ENCODE measurements at places on chromosomes 6 and 20.

GRCh38 chr6:45054610-45055009 lies 273.5 kb upstream of the RUNX2 start:
- DNase-seq = no peak

- no peak for DNase-seq
These were observed 4.4 kb downstream of the PCED1A start for GRCh38 chr20:2836035-2836434.

DNA sequence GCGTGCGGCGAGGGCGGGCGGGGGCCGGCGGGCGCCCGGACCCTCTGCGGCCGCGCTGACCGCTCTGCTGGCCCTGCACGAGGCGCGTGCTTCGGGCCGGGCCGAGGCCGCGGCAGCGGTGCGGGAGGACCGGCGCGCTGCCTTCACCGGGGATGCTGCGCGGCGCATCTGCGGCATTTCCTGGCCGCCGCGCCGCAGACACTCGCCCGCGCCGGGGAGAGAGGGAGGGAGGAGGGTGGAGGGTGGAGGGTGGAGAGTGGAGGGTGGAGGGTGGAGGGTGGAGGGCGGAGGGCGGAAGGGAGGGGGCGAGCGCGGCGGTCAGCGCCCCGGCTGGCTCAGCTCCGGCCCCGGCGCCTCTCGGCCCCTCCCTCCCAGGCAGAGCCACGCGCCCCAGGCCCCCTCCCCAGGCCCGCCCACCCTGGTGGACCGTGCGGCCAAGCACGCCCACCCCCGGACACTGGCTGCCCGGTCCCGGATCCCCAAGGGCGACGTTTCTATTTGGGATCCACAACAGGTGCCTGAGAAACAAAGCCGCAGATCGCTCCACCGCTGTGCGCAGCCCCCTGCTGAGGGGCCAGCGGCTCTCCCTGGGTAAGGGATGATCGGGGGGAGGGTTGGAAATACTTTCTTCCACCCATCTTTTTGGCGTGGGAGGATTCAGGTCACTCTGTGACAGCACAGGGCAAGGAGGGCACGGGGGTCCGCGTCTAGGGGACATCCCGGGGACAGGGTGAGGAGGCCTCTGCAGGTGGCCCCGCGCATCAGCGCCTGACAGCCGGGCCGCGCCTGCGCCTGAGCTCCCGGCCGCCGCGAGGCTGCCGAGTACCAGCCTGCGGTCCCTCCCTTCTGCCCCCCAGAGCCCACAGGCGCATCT lies 111.2 kb upstream of the BEND6 start:
- DNase-seq = peak; percentile 88

DNA sequence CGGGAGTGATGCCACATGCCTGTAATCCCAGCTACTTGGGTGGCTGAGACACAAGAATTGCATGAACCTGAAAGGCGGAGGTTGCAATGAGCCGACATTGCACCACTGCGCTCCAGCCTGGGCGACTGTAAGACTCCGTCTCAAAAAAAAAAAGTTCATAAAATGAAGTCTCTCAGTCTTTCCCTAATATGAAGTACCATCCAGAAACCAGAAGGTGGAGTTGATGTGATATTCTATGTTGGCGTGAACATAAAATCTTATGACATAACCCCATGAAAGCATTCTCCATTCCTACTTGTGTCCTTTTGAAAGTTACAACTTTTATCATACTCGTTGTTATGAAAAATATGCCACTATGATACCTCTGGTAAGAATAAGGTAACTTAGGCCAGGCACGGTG lies 5.7 kb downstream of the SOD2 start:
- DNase-seq = no peak

- no peak for DNase-seq
These were observed 135.0 kb upstream of the AFDN start for GRCh38 chr6:167691533-167692312.

- DNase-seq = no peak
These were observed 134.3 kb upstream of the PMEPA1 start for GRCh38 chr20:57843941-57844625.

DNA sequence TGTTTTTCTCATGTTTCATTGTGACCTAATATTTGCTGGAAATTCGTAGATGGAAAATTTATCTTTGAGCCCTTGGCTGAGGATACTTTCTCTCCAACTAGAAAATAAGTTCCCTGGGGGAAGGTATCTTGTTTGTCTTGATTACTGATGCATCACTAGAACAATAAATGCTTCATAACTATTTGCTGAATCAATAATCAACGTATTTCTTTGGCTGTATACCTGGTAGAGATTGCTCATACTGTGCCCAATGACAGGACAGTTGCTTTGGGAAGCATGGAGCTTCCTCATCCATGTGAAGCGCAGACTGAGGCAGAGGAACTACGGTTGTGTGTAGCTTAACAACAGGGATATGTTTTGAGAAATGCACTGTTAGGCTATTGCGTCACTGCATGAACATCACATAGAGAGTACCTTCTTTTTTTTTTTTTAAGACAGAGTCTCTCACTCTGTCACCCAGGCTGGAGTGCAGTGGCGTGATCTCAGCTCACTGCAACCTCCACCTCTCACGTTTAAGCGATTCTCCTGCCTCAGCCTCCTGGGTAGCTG lies 34.2 kb upstream of the RPN2 start:
- no peak for DNase-seq

GRCh38 chr6:109349419-109349987 lies 32.8 kb downstream of the CD164 start:
- DNase-seq = no peak

DNA sequence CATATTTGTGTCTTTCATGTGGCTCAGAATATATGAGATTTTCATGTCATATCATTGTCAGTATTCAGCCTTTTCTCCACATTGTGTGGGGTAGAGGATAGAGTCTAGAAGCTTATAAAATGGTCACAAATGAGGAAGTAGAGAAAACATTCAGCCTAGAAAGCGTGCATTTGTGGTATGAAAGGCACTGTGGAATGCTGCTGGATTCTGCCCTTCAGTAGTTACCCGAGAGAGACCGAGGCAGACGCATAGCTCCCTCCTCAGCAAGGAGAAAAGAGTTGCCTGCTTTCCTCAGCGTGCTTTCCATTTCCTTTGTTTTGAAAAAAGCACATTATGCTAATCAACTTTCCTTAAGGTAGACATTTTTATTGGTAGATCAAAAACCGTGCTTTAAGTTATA lies 28.7 kb downstream of the MYB start:
- DNase-seq = no peak

GRCh38 chr20:1907586-1907985 lies 12.4 kb downstream of the SIRPA start:
- no peak for DNase-seq

DNA sequence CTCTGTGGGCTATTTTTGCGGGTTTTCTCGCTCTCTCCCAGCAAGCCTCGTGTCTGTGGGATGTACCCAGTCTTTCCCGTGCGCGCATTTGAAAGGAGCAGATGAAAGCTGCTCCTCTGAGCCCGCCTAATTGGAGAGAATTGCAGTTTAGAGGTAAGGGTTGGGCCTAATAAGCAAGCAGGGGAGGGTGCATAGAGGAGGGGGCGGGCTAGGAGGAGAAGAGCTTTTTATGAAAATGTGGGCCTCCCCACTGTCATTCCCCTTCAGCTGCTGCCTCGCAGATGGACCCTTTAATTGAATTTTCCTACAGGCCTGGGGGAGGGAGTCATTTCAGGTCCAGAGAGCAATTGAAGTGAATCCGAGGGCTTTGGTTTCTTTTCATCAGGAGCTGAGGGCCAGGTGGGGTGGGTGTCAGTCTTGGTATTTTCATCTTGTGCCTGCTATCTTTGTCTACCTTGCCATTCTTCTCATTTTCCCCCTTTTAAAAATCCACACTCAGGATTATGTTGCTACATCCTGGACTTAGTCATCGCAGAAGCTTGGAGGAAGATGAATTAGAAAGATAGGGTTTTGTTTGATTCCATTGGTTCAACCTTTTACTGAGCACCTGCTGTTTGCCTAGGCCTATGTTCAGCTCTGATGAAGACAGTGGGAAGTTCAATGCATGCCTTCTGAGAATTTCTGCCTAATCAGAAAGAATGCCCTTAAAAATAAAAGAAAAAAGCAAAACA lies 423.4 kb downstream of the CD83 start:
- DNase-seq = no peak

DNA sequence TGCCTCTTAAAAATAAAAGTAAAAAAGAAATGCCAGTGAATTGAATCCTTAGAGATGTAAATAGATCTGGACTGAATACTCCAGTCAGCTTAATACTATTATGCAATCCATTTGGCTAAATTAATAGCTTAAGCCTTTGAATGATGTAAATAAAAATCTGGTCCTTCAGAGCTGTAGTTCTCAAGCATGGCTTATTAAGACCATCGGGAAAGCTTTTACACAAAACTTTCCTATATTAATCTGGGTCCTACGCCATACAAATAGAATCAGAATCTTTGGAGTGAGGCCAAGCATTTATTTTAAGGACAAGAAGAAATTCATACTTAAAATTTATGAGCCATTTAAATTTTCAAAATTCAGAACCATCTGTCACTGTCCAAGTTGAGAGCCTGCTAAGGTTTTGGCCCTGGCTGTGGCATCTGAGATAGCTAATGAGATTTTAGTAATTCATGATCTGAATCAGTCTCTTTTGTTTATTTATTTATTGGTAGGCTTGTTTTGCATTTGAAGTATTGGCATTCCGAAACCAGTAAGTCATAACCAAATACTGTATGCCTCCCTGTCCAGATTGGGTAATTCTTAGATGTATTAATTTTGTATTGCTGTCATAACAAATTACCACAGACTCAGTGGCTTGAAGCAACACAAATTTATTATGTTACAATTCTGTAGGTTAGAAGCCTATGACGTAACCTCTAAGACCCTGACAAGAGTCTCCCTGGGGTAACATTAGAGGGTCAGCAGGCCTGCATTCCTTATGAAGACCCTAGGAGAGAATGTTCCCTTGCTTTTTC lies 228.1 kb upstream of the RAB32 start:
- no peak for DNase-seq

GRCh38 chr6:53151676-53152075 lies 3.0 kb upstream of the GCM1 start:
- DNase-seq = no peak

DNA sequence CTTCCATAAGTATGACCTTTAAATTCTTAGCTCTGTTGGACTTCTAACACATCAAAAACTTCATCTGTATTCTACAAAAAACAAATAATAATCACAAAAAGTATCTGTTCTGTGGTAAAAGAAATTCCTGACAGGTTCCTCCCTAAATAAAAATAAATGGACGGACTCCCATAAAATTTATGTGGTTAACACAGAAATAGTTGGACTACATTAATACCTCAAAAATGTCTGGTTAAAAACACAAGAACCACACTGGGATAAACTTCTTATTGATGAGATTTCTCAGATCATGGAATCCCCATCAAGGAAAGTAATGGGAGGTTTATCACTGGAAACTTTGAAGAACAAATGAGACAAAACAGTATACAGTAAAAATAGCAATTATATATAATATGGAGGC lies 172.4 kb downstream of the MOXD1 start:
- no peak for DNase-seq

DNA sequence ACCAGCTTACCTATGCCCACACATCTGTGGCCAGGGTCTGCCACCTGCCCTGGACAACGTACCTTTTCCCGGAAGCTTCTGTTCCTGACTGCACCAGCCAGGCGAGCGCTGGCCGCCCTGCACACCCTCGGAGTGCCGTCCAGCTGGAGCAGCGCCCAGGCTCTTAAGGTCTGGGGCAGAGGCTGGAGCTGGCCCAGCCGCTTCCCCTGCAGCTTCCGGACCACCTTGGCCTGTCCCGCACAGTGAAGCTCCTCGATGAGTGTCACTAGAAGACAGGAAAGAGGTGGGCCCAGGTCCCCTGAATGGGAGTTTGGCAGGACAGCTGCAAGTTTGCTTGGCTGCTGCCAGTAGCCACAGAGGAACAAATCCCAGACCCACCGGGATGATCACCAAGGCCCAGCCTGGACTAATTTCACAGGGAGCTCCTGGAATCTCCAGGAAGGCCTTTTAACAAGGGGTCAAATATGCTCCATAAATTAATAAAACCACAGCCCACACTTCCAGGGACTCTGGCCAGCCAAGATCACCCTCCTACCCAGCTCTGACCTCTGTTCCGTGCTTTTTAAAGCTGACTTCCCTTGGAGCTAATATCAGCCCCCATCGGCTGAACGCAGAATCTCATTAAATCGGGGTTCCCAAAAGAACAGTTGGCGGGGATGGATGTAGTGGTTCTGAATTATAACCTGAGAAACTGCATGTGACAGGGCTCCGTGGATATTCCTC lies 82.3 kb downstream of the PTPN1 start:
- no peak for DNase-seq

GRCh38 chr6:28886079-28886439 lies 37.7 kb downstream of the TRIM27 start:
- DNase-seq = no peak

All from left forelimb (tissue), 1 donor.